Activated T-helper 17 cell treated with anti-CD3 and anti-CD28 coated beads, Interleukin-2, amount 50 U/mL, for 72 hours (primary cell): ENCODE measurements at places on chromosomes 4 and X. TPM values are rescaled to one million over a fixed set of nuclear protein-coding genes. Genes with fewer than 3 reads are reported as not detected.

The DCHS2 gene
- total RNA-seq: not detected

The TCEAL5 gene
- total RNA-seq: not detected

The CYTL1 gene
- total RNA-seq: not detected

The CCNI gene
- 182 TPM for total RNA-seq

The FREM3 gene
- total RNA-seq: not detected

The CTAG2 gene
- not detected for total RNA-seq

- ATAC-seq: no peak
Observed at GRCh38 chr4:56374956-56375355, 12.3 kb downstream of the AASDH start.

DNA sequence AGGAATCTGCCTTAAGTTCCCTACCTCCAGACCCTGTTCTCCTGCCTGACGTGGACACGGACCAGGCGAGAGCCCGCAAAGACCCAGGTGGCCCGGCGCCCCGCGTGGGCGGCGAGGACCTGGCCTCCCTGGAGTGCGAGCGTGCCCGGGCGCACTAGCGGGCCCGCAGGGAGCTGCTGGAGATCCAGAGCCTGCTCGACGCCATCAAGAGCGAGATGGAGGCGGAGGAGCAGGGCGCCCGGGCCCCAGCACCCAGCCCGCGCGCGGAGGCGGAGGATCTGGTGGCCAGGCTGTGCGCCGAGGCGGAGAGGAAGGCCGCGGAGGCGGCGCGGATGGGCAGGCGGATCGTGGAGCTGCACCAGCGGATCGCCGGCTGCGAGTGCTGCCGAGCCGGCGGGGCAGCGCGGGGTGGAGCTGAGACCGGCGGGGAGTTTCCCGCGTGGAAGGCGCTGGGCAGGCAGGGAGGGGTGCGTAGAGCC is 18.2 kb downstream of the MRFAP1 start:
- peak; percentile 90 for ATAC-seq

DNA sequence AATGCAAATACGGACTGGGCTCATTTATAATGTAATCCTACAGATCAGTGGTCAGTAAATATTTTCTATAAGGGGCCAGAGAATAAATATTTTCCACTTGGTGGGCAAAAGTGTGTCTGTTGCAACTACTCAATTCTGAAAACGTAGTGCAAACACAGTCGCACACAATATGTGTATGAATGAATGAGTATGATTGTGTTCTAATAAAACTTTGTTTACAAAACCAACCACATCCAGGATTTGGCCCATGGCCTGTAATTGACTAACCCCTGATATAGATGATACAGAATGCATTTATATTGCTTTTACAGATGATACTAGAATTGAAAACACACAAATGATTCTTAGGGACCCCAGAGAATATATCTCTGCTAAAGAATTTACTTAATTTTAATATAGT is 197.6 kb downstream of the ASB9 start:
- no peak for ATAC-seq

GRCh38 chr4:86846921-86847320 is 2.3 kb downstream of the SLC10A6 start:
- no peak for ATAC-seq

- no peak for ATAC-seq
Observed at GRCh38 chr4:154731756-154732155, 12.0 kb upstream of the LRAT start.

GRCh38 chr4:5014007-5014682 is 5.1 kb downstream of the CYTL1 start:
- no peak for ATAC-seq
